COLO829 (cell line): ENCODE measurements at places on chromosomes 6 and 20.

- DNase-seq: no peak
These were observed 43.5 kb downstream of the FNDC1 start for GRCh38 chr6:159212525-159213280.

DNA sequence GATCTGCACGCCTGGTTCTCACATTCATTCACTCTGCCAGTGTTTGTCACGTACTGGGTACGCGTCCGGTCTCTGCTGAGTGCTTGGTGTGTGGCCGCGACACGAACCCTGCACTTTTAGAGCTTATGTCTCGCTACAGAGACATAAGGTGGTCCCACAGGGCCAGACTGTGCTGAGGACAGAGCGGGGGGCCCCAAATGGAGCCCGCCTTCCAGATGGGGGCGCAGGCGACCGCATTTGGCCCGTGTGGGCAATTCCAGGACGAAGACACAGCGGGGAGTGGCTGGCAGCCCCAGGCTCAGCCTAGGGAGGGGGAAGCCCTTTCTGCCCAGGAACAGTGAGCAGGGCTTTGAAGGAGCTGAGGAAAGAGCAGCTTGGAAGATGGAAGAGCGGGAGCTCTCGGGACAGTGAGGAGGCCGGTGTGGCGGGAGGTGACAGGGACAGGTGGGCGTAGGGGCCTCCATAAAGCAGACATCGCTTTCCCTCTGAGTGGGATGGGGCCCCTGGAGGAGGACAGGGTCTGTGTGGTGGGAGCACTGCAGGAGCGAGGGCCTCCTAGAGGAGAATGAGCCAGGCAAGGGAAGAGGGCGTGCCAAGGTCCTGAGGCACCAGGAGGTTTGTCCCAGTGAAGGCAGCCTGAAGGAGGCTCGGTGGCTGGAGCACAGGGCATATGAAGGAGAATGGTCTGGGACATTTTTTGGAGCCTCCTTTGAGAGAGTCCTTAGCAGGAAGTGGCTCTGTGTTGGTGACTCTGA is 7.8 kb upstream of the MTG2 start:
- no peak for DNase-seq

GRCh38 chr6:135329851-135330803 is 149.0 kb downstream of the MYB start:
- DNase-seq: peak; percentile 19

DNA sequence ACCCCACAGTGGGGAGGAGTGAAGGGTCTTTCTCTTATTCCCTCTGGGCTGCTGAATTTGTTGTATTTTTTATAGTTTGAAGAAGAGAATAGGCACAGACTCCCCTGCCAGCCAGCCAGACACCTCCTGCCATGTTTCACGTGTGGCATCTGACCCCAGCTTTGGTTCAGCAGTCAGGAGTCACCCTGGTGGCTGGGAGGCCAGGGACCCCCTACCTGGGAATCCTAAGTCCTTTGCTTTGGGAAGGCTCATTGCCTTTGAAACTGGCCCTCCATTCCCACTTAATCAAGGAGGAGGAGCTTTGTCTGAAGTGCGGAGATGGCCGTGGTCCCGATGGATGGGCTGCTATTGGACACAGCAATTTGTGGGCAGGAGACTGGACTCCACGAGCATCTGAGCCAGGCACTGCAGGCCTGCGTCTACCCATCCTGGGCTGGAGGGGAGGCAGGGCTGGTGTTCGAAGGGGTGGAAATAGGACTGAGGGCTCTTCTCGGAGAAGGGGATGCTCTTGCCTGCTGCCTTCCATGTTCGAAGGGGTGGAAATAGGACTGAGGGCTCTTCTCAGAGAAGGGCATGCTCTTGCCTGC is 196.1 kb downstream of the DLL1 start:
- no peak for DNase-seq

DNA sequence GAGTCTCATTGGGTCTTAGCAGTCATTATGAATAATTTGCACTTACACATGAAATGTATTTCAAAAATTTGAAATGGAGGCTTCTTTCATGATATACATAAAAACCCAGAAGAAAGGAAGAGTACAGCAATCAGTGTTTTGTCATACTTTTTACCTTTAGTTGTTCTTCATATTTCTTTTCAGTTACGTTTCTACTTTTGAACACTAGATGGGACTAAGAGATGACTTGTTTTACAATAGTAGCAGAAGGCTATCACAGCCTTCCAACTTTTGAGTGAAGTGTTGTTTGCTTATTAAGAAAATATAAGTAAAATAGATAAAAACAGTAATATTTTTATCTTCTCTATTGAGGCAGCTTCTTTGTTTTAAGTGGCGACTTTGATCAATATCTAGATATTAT is 58.1 kb downstream of the L3MBTL3 start:
- DNase-seq: no peak

DNA sequence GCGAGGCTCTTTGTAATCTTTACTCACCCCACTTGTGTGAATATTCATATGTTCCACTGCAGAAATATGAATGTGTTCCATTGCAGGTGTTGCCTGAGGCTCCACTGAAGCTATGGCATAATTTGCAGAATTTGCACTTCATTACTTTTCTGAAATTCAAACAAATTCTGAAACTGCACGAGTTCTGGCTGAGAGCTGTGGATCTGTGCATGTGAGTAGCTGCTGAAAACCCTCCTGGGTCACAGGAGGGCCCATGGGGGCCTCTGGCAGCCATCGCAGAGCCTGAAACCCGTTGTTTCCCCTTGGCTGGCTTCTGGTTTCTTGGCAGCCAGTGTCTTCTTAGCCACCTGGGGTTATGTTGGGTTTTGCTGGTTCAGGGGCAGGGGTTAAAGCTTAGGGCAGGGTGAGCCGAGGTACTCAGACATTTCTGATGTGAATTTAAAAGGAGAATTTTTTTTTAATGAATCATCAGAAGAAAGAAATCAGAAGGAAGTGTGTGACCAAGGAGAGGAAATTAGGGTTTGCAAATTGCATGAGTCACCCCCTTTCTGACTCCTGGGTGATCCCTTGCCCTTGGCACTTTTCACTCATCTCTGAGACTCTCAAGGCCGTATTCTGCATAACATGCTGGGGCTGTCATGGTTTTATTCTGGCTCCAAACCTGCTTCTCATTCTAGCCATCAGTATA is 40.6 kb downstream of the TOX2 start:
- DNase-seq: peak; percentile 86

GRCh38 chr20:33065785-33066184 is 12.1 kb downstream of the BPIFB3 start:
- no peak for DNase-seq

DNA sequence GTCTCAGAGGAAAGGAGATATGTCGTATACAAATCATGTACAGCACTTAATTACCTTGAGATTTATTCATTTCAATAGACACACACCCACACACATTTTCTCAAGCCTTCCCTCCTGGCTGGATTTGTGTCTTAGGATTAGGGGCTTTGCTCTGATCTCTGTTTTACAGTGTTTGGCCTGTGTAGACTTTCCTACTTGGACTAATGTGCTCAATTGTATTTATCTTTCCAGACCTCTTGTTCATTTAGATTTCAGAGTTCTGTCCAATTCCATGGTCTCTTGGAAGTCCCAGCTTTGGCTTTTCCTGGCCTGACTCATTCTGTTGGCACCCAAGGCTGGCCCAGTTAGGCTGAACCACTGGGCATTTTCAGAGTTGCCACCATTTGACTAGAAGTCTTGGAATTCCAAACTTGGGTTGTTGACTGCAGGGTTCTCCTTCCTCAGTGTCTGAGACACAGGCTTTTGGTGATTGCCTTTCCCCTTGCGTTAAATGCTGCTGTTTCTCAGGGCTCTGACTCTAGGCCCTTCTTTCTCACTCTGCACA is 8.9 kb upstream of the RFPL4B start:
- no peak for DNase-seq

DNA sequence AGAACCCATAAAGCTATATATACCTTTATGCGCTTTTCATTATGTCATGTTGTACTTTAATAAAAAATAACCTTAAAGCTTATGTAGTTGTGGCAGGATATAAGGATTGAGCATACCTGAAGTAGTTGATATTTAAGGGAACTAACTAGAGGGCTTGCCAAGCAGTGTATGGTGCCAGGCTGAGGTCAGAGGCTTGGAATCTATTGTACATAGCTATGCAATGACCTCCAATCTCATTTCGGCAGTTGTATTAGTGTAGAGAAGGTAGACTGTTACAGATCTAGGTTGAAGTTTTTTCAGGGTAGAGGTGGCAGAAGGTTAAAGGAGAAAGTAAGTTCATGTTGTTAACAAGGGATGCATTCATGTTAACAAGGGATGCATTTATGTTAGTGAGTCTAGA is 397.7 kb upstream of the HS3ST5 start:
- peak; percentile 2 for DNase-seq
